ENCODE measurements at places on chromosomes 11 and 22.

- DNase-seq: no peak
These were observed 41.8 kb downstream of the CCDC81 start for GRCh38 chr11:86416494-86416893.

DNA sequence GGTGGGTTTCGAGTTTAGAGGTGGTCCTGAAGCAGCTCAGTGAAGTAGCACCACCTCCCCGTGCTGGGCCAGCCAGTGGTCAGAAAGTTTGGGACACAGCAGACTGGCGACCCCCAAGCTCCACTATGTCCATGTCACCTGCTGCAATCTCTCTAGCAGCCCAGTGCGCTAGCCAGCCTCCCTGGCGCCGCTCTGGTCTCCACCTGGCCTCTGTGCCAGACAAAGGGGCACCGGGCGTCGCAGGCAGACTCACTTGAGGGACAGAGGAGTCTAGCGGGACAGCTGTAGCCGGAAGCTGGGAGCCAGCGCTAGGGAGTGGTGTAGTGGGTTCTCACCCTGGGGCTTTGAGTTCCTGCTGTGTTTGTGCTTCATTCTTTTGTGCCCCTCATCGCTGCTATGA lies 25.5 kb downstream of the MYBPC3 start:
- no peak for DNase-seq

- DNase-seq: peak; percentile 13
These were observed 9.0 kb upstream of the VPREB1 start for GRCh38 chr22:22235558-22235957.

DNA sequence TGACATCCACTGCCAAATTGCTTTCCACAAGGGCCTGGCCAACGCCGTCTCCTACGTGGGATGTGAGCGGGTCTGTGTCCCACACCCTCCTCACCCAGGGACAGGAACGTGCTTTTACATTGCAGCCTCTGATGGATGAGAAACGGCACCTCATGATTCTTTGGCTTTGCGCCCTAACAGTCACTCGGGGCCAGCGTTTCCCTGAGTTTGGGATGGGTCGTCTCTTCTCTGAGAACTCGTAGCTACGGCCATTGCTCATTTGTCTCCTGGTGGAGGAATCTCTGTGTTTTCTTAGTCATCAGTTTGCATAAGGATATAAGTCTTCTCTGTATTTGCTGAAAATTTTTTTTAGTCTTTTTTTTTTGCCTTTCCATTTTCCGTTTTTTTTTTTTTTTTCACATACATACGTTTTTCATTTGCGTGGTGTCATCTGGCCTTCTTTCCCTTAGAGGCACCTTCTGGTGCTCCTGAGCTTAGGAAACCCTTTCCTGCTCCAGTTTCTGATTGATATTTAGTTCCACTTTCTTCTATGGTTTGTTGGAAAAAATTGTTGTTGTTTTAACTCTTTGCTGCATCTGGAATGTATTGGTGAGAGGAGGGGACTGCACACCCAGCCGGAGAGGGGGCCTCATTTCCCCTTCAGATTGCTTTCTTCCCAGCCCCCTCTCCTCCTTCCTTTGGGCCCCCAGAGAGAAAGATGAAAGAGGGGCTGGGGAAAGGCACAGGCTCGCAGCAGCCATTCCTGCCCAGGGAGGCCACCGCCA lies 12.0 kb downstream of the TNNT3 start:
- peak; percentile 81 for DNase-seq

DNA sequence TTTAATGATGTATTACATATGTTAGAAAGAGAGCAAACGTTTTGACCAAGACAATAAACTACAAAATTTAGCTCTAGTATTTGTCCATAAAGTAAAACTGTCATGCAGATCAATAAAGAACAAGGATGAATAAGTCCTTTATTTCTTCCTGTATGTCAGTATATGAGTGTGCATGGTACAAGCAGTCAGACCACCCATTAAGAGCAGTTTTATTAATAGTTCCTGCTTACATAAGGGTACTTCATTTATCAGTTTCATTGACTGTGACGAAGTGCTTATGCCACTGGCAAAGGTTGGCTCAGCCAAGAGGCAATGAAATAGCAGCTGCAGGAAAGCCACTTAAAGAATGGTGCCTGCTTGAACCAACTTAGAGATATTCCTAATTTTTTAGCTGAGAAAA lies 913.0 kb upstream of the CNTN5 start:
- no peak for DNase-seq

- no peak for DNase-seq
These were observed 77.5 kb downstream of the PPFIBP2 start for GRCh38 chr11:7591107-7591894.

GRCh38 chr11:64100360-64100759 lies 64.6 kb downstream of the FLRT1 start:
- no peak for DNase-seq

- DNase-seq: peak; percentile 53
These were observed 32.9 kb downstream of the ARVCF start for GRCh38 chr22:19983741-19984140.

- DNase-seq: no peak
These were observed 1485.7 kb downstream of the BRD1 start for GRCh38 chr22:48342016-48342415.

GRCh38 chr11:133911171-133911570 lies 45.6 kb downstream of the IGSF9B start:
- no peak for DNase-seq

- no peak for DNase-seq
These were observed 38.9 kb upstream of the CLMP start for GRCh38 chr11:123233975-123234334.

GRCh38 chr11:17762309-17762974 lies 27.9 kb downstream of the KCNC1 start:
- no peak for DNase-seq

DNA sequence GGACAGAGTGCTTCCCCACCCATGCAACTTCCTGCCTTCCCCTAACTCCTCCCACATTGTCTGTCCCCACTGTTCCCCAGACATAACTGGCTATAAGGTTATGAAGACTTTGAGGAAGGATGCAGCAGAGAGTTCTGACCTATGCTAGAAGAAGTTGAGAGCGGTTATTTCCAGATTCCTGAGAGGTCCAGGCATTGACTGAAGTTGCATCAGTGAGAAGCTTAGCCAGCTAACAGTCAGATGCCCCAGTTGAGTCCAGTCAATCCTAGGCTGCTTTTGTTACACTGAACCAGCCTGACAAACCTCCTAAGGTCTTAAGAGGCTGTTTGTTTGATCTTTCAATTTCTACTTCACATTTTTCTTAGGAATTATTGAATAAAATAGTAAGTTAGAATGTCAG lies 937.9 kb upstream of the CCDC90B start:
- DNase-seq: no peak

DNA sequence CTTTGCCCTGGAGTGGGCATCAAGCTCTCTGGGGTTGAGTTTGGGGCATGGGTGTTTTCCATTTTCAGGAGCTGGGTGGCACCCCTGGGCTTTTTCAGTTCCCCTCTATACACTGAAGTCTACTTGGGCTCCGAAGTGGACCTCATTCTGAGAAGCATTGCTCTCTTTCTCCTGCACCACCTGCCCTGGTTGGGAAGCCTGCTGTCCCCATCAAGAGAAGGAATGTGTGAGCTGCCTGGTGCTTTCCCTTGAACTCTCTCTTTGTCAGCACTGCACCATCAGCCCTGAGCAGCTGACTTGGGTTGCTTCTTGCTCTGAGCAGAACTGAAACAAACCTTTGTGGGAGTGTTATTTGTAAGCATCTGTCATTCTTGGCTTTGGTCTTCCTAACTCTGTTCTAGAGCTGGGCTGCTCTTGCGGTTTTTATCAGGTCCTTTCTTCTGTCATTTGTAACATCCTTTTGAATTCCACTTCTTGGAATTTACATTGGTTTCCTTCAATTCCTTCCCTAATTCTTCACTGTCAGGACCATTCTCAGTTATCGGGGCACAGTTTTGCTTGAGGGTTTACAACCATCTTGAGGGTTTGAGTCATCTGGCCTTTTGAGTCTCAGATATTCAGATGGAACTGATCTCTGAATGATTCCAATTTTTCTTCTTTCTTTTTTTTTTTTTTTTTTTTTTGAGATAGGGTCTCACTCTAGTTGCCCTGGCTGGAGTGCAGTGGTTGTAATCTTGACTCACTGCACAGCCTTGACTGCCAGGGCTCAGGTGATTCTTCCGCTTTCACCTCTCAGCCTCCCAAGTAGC lies 20.5 kb downstream of the UBE2L3 start:
- peak; percentile 50 for DNase-seq

DNA sequence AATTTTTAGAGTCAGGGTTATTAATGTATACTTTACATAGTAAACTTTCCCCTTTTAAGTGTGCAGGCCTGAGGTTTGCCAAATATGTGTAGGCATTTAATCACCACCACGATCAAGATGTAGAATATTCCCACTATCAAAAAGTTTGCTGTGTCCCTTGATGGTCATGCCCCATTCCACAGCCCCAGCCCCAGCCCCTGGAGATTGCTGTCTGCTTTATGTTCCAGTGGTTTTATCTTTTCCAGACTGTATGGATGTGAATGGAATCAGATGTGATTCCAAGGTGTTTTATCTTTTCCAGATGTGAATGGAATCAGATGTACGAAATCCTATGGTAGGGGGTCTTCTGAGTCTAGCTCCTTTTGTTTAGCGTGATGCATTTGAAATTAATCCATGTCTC lies 93.1 kb upstream of the B3GAT1 start:
- DNase-seq: no peak

DNA sequence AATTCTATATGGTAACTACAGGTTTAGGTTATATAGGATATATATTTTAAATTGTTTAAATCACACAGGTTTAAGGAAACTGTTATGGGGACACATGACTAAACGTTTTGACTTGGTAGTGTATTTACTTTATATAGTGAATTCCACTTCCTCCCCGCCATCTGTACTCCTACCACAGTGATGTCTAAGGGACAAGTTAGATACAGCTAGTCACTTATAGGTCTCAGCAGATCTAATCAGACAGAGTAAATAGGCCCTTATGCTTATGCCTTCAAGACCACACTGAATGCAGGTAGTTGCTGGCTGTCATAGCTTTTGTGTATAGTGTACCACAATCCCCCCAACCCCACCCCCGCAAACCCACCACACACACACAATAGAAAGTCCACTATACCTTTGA lies 8.2 kb downstream of the SESN3 start:
- DNase-seq: no peak

GRCh38 chr22:25366408-25366807 lies 147.0 kb downstream of the CRYBB2 start:
- DNase-seq: no peak

GRCh38 chr22:31896472-31896871 lies 47.9 kb upstream of the YWHAH start:
- no peak for DNase-seq

- DNase-seq: no peak
These were observed 5.8 kb upstream of the PPIL2 start for GRCh38 chr22:21659864-21660525.

Data from tongue (tissue), 3 donors.